Ammon's horn (tissue), 1 donor: ENCODE measurements at places on chromosomes 4 and X.

- DNase-seq: no peak
Observed at GRCh38 chr4:183611210-183611830, 47.7 kb downstream of the RWDD4 start.

DNA sequence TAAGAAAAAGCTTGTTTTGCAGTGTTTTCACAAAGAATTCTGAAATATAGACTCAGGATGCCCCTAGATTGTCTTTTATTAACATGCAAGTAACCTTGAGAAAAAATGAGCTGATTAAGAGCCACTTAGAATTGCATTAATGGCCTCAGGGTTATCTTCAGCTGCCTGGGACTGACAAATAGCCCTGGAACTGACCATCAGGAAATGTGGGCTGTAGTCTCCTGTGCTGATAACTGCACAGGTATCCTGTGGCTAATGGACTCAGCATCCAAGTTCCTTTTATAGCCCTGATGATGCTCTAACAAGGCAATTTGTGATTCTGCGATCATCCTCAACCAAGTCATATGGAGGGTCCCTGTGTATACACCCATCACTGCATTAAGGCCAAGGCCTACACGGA, 17.0 kb downstream of the CA5B start:
- DNase-seq: no peak

DNA sequence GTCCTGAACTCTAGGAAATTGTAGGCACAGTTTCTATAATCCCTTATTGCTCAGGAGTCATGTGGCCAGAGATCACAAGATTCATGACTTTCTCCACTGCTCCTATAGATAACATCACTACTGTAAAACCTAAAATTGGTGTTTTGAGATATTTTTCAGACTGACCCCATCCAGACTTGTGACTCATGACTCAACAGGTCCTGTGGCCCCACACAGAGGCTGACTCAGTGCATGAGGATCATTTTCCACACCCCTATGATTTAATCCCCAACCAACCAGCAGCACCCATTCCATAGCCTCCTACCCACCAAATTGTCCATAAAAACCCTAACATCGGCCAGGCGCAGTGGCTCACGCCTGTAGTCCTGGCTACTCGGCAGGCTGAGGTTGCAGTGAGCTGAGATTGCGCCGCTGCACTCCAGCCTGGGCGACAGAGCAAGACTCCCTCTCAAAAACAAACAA, 13.2 kb upstream of the XIAP start:
- DNase-seq: no peak

DNA sequence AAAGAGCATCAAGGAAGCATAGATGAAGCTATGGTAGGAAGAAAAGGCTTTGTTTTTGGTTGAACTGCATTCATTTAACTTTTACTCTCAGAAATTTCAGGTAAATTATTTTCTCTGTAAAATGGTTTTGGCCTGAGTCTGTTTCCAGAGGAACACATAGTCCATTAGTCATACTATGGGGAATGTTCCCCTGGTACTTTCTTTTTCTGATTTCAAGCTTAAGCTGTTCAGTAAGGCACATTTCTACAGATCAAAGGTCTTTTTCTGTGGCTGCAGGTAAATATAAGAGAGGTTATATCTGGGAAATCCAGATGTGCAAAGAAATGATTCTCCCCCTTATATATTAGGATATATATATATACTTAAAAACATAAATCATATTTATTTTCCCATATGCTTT, 1744.4 kb upstream of the ADGRL3 start:
- DNase-seq: no peak

GRCh38 chr4:25413261-25413660, 36.2 kb downstream of the ANAPC4 start:
- DNase-seq: no peak

DNA sequence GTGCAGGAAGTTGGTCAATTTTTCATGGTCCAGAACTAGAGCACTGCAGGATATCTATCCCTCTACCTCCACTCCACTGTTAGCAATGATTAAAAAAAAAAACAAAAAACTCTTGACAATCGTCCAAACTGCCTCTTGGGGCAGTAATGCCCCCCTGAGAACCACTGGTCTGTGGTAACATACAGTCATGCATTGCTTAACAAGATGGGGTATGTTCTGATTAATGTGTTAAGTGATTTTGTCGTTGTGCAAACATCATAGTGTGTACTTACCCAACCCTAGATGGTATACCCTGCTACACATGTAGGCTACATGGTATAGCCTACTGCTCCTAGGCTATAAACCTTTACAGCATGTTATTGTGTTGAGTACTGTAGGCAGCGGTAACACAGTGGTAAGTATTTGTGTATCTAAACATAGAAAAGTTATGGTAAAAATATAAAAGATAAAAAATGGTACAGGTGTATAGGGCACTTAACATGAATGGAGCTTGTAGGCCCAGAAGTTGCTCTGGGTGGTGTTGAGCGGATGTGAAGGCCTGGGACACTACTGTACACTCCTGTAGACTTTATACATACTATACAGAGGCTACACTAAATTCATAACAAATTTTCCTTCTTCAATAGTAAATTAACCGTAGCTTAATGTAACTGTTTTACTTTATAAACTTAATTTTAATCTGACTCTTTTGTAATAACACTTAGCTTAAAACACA, 34.1 kb downstream of the ART3 start:
- DNase-seq: no peak

- peak; percentile 43 for DNase-seq
Observed at GRCh38 chr4:62407534-62407933, 1207.4 kb downstream of the ADGRL3 start.

DNA sequence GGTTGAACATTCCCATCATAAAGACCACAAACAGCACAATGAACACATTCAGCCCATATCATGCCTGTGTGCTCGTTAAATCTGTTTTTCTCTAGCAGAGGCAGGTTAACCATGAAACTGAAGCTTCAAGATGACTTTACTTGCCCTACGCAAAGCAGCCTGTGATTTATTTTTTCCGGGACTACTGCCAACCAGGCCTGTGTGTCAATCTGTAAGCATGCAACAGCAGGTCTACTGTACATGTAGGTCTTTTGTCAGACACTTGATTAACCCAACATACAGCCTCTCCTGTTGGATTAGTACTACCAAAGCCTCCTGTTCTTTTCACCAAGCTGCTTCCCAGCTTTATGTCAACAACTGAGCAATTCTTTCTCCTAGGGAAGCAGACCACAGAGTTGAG, 85.5 kb upstream of the ACSL1 start:
- DNase-seq: no peak

- no peak for DNase-seq
Observed at GRCh38 chrX:125398959-125399440, 79.3 kb downstream of the TEX13C start.

- no peak for DNase-seq
Observed at GRCh38 chrX:1221296-1221845, 8.9 kb upstream of the CRLF2 start.

DNA sequence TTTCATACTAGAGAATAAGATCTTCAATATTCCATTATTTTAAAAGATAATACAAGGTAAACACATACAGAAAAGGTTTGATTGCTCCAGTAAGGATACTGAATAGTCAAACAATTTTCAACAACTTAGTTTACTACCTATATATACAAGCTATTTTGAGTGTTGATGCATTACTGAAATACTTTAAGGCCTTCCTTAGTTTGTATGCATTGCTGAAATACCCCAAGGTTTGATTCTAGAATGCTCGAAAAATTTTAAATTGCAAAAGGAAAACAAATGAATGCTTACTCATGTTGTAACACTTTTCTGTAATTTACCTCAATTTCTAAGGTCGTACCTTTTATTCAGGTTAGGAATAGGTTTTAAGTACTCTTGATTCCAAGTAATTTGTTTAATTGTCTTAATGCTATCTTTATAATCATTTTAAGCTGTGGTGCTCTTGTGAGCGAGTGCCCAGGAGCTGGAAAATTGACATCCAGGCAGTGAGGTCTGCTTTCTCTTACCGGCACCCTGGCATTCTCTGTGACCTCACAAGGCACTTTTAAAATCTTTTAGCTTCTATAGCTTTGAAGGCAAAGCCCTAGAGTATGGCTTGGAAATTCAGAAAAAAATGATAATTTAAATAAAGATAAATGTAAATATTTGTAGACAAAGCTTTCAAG, 114.0 kb downstream of the BMPR1B start:
- no peak for DNase-seq

DNA sequence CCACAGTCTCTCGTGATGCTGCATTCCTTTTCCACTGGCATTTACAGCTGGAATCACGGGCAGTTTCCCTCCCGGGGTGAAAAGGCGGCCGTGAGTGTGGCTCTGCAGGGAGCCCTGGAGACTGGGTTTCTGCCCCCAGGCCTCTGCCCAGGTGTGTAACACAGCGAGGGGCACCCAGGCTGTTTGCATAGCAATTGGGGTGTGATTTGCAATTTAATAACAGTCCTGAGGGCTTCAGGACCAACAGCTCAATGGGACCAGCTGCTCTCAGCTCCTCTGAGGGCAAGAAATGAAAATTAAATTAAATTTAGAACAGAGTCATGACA, 99.0 kb upstream of the SHOX start:
- DNase-seq: no peak

DNA sequence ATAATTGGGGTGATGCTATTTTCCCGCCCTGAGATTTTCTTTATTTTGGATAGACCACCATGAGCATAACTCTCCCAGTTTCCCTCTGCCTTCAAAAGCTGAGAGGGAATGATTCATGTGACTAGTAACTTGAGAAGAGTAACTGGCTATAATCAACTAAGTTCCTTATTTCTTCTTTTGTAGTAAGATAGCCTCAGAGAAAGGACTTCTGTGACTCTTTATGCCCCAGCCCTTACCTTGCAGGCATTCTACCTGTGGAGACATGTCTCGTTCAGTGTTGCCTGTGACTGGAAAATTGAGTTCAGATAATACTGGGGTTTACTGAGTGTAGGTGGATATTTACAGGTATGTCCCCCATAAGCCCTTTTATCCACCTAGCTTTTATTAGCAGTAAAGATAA, 715.4 kb upstream of the HS3ST1 start:
- DNase-seq: no peak

DNA sequence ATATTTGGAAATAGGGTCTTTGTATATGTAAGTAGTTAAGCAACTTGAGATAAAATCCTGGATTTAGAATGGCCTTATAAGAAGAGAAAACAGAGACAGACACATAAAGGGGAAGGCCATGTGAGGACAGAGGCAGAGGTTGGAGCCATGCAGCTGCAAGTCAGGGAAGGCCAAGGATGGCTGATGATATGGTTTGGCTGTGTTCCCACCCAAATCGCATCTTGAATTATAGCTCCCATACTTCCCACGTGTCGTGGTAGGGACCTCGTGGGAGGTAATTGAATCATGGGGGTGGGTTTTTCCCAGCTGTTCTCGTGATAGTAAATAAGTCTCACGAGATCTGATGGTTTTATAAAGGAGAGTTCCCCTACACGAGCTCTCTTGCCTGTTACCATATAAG, 76.3 kb downstream of the STK32B start:
- no peak for DNase-seq

GRCh38 chr4:72568959-72569718, at the start of gene ADAMTS3:
Gene ADAMTS3, minus strand, starts transcription at chr4:72569221. Its CDS starts 459 bp downstream, at chr4:72568762.
- peak; percentile 40 for DNase-seq

DNA sequence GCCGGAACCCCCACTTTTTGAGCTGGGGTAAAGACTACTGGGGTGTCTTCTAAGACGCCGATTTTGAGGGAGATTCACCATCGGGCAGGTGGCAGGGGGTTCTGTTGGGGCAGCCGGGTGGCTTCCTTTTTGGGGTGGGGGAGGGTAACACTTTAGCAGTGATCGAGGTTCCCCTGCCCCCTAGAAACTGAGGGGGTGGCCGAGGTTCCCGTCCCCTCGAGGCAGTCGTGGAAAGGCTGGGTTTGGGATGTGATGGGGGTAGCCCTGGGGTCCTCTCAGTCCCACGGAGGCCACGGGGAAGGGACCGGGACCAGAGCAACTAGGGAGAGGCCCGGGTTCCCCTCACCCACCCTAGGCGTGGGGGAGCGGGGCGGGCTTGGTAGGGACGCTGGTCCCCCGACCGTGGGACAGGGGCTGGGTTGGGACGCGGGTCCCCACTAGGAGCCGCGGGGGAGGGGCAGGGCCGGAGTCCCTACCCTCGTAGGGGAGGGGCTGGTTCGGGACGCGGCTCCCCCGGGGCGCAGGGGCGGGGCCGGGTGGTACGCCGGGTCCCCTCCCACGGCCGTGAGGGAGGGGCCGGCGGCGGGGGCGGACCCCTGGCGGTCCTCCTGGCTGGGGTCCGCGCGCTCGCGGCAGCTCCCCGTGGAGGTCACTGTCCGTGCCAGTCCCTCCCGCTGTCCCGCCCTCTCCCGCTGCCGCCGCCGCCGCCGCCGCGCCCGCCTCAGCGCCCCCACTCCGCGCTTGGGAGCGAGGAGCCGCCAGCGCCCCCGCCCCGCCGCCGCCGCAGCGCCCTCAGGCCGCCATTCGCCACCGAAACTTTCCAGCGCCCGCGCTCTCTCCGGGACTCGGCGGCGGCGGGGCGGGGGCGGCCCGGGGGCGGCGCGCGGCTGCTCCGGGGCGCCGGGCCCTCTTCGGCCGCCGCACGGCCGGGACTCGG, at the start of gene TBL1X:
TBL1X (plus strand) TSS at position 624 of the 937 bp plus-strand sequence. CDS start 188,529 bp downstream, outside the sequence.
- DNase-seq: peak; percentile 35

GRCh38 chr4:168800926-168801325, 209.1 kb downstream of the CBR4 start:
- no peak for DNase-seq

GRCh38 chr4:110654254-110654635, 31.4 kb upstream of the PITX2 start:
- DNase-seq: no peak

DNA sequence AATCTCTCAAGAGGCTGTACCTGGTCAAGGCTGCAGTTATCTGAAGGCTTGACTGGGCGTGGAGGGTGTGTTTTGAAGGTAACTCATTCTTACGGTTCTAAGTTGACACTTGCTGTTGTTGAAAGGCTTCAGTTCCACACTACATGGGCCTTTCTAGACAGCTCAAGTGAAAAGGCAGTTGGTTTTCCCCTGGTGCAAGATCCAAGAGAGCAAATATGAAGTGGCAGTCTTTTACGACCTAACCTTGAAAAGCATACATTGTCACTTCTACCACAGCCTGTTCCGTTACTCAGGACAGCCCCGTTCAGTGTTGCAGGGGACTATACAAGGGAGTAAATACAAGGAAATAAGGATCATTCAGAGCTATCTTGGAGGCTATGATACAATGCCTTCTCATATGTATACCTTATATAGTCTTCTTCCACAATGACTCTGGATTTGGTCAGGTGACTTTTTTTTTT, 46.2 kb downstream of the PDS5A start:
- DNase-seq: no peak

DNA sequence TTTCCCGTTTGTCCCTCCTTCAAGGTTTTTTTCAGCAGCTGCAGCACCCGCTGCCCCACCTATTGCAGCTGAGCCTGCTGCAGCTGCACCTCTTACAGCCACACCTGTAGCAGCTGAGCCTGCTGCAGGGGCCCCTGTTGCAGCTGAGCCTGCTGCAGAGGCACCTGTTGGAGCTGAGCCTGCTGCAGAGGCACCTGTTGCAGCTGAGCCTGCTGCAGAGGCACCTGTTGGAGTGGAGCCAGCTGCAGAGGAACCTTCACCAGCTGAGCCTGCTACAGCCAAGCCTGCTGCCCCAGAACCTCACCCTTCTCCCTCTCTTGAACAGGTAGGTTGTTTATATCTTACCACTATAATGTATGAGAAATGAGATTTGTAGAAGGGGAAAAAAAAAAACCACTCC, 4.5 kb downstream of the PRR27 start:
- no peak for DNase-seq
